ENCODE measurements at places on chromosomes 13 and 19. TPM values are rescaled to one million over a fixed set of nuclear protein-coding genes. Genes with fewer than 3 reads are reported as not detected.

The DCT gene
- not detected for total RNA-seq

The ZNF763 gene
- total RNA-seq, result 0.63 TPM

The NKPD1 gene
- total RNA-seq, result 0.25 TPM

DNA sequence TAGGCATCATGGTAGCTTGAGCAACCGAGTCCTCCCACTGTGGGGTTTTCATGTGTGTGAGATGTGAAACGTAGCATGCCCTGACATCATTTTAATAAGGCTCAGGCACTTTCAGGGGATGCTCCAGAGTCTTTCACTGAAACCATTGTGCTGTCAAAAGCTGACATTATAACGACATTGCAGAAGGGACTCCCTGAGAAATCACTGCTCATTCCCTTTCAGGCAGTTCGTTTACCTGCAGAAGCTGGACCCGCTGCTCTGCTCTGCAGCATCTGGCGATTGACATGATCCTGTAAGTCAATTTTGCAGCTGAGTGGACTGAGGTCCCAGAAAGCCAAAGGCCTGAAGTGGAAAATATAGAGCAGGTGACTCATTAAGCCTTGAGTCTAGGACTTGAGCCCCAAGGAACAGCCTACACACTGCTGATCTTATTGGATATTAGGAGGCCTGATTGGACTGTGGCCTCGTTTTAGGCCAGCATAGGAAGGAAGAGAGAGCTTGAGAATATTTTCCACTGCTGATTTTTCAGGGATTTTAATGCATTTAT, 54.0 kb upstream of the CNMD start:
- no peak for DNase-seq
